CD4-positive, alpha-beta T cell treated with Interleukin-6 at 100 ng/mL for 8 hours (primary cell): ENCODE measurements at places on chromosomes 5 and 9.
A peak's percentile ranks its signal among the peaks of the same experiment; 100 is the strongest.

- DNase-seq, result no peak
Measured at GRCh38 chr5:57466544-57466943, 16.1 kb downstream of the ACTBL2 start.

GRCh38 chr9:81539317-81539716, 150.0 kb downstream of the TLE1 start:
- DNase-seq, result no peak

DNA sequence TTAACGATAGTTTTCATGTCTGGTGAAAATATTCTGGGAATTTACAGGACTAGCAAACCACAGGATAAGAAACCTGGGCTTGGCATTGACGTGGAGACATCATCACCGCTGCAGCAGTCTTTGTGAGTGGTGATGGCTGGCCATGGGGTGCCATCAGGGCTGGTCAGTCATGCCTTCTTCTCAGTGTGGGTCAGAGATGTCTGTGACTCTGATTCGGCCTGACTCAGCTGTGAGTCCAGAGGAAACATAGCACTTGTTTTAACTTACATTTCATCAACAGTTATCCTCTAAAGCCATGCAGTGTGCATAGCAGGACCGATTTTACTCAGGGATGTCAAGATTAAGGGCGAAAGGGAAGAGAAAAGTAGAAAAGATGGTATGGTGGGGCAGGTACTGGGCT, 33.2 kb upstream of the CYFIP2 start:
- no peak for DNase-seq

- no peak for DNase-seq
Measured at GRCh38 chr9:137552022-137552768, 516 bp downstream of the MRPL41 start.

- no peak for DNase-seq
Measured at GRCh38 chr5:168865968-168866367, 286.8 kb upstream of the PANK3 start.

DNA sequence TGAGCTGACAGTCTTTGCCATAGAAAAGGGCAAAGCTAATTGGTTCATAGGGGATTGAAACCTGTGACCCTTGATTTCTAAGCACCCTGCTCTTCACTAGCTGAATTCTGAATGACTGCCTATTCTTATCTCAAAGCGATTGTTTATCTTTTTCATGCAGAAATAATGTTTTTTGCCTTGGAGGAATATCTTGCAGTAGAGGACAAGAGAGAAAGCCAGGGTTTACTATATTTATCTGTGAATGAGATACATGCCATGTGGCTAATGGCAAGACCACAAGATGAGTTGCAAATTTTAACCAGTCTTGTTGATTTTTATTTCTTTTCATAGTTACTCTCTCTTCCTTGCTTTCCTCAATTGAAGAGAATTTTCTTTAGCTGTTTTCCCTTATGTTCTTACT, 185.0 kb downstream of the CNTLN start:
- DNase-seq, result no peak

DNA sequence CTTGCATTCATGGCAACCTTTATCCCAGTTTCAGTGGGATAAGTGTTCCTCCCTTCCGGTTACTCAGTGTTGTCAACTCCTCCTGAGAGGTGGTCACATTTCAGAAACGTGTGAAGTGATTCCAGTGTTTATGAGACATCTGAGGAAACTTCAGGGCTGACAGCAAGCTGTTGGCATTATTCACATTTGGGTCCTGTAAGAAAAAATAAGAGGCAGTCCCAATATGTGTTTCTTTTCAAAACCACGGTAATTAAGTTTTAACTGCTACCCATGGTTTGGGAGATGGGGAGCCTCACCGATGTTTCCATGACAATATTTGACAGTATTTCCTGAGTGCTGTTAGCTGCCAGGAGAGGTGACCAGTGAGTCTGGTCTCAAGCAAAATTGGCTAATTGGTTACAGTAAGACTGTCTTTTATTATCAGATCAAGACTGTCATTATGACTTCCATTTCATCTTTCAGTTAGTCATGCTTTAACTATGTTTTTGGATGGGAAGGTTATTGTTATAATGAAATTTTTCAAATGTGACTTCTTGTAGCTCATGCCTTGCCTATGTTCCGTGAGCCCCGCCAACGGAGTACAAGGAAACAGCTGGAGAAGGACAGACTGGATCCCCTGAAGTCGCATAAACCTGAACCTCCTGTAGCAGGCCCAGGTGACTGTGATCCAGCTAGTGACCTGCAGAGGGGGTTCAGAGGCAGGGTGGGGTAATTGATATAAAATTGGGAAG, 115.3 kb downstream of the GDNF start:
- no peak for DNase-seq

DNA sequence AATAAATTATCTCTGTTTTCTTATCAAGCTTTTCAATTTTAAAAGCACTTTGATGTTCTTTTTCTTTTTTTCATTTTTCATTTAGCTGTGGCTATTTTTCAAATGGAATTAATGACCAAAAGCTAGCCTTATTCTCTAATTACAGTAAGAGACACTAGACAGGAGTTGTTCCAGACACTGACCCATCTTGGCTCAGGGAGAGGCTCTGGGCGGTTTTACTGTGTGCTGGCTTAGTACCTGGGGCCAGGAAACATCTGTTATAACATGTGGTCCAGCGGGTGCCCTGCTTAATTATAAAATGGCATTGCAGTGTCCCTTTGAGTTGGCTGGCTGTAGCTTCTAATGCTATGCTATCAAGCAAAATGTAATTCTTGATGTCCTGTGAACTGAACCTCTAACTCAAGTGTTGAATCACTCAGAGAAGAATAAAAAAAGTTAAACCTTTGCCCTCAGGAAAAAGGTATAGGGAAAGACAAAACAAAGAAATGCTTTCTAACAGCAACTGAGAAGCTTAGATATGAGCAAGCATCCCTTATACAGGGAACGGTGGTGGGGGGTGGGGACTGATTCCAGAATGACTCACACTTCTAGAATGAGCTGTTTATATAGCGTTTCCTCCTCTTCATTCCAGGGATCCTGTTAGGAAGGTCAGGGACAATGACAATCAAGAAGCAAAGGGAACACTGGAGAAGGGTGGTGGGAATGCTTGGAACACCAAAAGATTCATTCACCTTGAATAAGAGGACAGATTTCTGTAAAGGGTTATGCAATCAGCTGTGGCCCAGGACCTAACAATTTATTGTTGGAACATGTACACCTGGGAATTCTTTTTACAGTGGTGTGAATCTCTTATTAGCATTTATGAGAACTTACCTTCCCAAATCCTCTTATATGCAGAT, 58.7 kb upstream of the NFIB start:
- DNase-seq, result no peak

DNA sequence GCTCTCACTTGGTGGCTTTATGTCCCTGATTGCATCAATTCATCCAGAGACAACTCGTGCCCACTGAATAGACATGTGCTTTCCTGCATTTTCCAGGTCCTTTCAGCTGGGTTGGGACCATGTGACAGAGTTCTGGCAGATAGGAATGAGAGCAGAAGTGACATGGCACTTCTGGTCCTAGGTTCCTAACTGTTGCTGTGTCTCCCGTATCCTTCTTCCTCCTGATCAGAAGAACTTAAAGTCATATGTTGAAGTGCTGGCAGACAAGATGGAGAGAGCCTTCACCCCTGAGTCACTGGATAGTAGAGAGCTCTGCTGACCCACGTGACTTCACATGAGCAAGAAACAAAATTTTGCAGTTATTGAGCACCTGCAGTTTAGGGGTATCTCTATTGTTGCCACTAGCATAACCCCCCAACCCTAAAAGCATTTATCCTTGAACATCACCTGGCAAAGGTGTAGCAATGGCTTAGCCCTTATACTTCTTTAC, 80.0 kb downstream of the NREP start:
- no peak for DNase-seq

DNA sequence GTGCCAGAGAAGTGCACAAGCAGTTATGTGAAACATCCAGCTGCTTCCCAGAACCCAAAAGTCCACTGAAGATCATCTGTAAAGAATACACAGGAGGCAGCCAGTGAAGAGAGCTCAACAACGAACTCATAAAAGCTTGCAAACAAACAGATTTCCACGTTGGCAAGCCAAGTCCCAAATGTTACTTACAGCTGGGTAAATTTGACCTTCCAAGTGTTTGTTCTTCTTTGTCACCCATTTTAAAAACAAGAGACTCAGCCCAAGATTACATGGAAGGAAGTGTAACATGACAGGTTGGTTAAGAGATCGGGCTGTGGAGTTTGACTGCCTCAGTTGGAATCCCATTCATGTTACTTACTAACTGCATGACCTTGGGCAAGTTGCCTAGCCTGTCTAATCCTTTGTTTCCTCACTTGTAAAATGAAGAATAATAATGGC, 174.9 kb upstream of the PAPPA start:
- DNase-seq, result no peak

- no peak for DNase-seq
Measured at GRCh38 chr5:434443-435146, 8.4 kb upstream of the EXOC3 start.

GRCh38 chr9:81244631-81245030, 444.7 kb downstream of the TLE1 start:
- no peak for DNase-seq

DNA sequence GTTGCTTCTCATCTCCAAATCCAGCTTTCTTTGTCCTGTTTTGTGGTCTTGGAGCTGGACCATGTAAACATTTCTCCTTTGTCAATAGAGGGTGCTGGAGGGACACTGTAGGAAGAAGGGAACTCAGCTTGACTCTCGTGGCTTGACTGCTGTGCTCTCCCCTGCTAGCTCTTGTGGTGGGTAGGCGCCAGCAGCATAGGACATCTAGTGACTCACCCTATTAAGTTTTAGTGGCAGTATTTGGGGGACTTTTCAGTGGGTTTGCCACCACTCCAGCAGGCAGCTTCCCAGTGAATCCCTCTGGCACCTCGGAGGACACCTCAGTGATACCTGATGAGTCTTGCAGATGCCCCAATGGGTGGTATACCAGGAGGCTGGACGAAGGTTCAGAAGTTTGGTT, 97.8 kb downstream of the TSSK1B start:
- DNase-seq, result no peak

- DNase-seq, result no peak
Measured at GRCh38 chr5:95403996-95404395, 12.8 kb downstream of the FAM81B start.

DNA sequence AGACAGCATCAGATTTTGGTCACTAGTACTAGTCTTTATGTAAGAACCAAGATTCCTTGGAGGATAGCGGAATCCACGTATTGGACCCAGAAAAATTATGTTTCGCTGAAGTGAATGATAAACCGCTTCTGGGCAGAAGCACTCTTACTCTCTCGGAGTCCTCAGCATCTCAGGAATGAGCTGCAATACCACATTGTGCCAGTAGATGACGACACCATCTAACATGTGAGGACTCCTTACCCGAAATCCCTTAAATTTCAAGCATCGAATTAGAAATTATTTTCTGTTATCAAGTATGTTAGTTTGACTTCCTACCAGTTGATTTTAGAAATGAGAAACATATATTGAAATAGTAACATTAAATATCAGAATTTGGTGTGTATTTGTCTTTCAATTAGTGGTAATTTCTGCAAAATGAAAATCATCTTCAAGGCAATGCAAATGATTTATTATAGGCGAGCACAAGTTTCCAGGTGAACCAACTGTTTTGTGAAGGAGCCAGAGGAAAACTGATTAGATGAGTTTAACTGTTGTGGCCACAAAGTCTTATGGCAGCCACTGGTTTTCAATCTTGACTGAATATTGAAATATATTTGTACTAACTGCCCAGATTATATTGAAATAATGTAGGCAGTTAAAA, 66.0 kb upstream of the CAMK4 start:
- DNase-seq, result peak; percentile 73

- DNase-seq, result no peak
Measured at GRCh38 chr5:68444048-68444447, 228.5 kb downstream of the PIK3R1 start.

DNA sequence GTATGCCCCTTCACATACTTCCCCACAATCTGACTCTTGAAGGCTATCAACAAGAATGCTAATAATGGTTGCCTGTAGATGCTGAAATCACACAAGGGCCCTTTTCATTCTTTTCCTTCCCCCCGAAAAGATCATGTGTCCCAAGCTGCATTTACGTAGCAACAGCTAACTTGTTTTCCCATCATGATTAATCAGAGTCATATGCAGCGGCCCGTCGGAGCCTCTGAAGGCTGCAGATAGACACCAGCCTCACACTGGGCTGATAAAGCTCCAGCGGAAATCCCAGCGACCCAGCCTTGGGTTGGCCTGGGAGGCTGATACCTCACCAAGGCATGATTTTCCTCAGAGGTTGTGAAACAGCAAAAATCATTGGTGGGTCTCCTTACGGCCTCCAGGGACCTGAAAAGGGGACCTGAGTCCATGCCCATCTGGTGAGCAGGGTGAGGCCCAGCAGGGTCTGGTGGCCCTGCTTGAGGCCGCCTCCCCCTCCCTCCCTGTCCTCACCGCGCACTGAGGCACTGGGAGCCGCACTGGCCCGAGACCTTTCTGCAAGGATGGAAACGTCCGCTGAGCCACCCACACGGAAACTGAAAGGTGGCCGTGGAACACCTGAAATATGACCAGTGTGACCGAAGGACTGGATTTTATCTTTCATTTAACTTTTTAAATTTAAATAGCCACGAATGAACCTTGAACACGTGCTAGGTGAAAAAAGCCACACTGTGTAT, 114.2 kb upstream of the PHYKPL start:
- no peak for DNase-seq

DNA sequence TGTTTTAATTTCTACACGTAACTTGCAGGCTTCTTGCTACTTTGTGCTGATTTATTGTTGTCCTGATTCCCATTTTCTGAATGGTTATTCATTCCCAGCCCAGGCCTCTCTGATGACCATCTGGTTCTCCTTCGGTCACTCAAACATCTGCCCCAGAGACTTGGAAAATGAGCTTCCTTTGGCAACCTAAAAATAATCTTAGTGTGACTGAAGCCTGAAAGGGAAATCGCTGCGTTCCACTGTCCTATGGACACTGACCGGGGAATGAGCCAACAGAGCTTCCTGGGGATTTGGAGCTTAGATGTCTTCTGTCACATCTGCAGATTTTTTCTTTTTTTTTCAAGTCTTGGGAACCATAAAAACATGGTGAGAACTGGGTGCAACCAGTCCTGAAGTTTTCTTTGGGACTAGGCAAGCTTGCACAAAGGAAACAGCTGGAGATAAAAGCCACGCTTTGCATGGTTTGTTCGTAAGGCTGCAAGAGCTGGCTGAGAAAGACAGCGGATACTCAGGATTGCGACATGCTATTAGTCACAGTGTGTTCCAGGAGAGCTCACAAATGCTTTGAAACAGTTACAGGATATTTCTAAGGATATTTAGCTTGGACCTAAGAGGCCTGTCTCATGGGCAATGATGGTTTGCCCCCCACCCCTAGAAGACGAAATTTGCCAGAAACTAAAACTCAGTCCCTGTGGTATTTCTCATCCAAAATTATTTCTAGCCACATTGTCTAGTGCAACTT, 146.2 kb downstream of the GOLPH3 start:
- DNase-seq, result no peak

DNA sequence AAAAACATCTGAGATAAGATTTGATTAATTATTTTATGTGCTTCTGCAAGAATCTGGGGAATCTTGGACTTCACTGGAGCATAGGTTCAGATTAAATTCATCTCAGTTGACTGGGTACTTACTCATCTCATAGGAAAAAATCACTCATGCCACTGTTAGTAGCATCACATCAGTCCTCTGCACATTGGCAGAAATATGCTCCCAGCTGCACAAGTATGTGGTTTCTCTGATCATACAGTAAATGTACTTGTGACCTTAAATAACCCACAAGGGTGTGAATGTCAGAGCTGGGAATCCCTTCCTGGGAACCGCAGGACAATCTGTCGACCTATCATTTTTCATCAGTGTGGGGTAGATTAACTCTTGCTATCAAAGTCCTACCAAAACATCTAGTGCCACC, 203.7 kb upstream of the SLC24A2 start:
- no peak for DNase-seq

- no peak for DNase-seq
Measured at GRCh38 chr9:35279946-35280345, 118.1 kb downstream of the UNC13B start.
